ENCODE measurements at places on chromosomes 12 and 14.

DNA sequence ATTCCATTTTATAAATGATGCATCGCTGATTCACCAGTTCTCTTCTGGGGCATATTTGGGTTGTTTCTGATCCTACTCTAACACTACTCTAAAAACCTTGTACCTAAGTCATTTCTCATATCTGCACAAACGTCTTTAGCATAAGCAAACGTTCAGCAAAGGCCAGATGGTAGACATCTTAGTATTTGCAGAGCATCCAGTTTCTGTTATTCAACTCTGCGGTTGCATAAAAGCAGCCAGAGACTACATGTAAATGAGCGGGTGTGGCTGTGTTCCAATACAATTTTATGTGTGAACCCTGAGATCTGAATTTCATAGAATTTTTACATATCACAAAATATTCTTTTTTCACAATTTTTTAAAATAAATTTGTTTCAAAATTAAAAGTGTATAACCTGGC is 22.8 kb upstream of the MMP17 start:
- DNase-seq, result no peak

DNA sequence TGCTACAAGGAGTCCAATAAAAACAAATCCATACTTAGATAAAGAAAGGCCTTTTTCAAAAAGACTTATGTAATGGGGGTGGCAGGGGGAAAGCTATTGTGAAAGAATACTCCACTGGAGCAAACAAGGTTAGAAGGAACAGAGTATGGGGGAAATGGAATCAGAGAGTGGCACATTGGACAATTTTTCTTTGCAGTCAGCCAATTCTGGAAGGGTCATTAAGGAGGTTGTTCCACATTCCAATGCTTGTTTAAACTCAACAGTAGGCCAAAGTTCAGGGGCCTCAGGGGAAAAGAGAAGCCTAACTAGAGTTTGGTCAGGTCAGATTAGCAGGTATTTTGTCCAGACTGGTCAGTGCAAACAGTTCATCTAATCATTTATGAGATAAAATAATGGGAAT is 105.2 kb upstream of the RESF1 start:
- DNase-seq, result no peak

- DNase-seq, result no peak
Measured at GRCh38 chr12:129269756-129270495, 416.6 kb downstream of the GLT1D1 start.

- no peak for DNase-seq
Measured at GRCh38 chr12:25121916-25122315, 73.0 kb downstream of the DNAI7 start.

DNA sequence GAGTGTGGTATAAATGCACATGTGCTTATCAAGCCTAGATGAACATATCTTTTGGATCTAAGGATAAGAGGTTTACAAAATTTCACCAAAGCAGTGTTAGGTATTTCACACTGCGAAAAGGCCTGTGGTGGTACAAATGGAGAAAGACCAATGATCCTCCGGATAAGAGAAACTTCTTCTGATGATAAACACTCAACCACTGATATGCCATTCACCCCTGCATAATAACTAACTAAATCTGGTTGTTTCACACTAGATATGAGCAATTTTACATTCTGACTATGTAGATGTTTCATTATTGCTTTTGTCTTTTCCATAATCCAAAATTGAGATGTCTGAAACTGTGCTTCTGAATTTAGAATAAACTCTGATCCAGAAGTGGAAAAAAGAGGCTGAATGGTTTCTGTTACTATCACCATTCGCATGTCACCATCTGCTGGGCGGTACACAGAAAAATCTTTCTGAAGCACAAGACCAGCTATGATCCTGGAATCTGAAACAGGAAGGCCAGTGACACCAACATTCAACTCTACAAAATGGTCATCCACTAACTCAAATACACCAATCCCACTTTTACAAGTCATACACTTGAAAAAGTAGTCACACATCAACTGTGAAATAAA is 1.3 kb downstream of the BBS10 start:
- no peak for DNase-seq

GRCh38 chr14:95483309-95484165 is 32.9 kb downstream of the SYNE3 start:
- DNase-seq, result no peak

DNA sequence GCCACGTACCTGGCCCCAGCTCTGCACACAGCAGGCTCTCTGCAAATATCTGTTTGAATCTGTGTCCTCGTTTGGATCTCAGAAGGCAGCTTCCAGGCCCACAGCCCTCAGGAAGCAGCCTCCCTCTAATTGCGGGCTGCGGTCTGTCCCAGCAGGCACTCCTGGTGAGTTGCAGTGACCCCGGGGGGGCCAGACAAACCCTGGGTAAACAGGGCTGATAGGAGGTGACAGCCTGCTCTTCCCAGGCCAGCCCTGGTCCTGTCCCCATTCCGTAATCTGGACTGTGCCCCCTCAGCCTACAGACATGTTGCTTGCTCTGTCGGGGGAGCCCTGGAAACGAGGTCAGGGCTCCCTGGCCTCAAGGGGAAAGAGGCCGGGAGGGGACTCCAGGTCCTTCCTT is 2.0 kb downstream of the FOXN4 start:
- no peak for DNase-seq

- DNase-seq, result no peak
Measured at GRCh38 chr14:96797582-96798349, 584 bp downstream of the VRK1 start.

DNA sequence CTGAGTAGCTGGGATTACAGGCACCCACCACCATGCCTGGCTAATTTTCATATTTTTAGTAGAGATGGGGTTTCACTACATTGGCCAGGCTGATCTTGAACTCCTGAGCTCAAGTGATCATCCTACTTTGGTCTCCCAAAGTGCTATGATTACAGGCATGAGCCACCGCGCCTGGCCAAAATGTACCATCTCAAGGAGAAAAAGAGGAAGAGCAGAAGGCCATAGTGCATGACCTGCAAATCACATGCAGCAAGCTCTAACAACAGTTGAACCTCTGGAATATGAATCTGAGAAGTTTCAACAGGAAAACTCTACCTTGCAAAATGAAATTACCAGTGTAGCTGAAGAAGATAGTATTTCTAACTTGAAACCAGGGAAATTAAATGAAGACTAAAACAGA is 17.1 kb upstream of the SERPINA1 start:
- DNase-seq, result no peak

GRCh38 chr12:104457746-104458693 is 1.3 kb downstream of the CHST11 start:
- peak; percentile 47 for DNase-seq

Data from activated CD4-positive, alpha-beta T cell treated with anti-CD3 and anti-CD28 coated beads for 4 hours (primary cell).